DMS 273 treated with DMSO at 0.1 percent for 48 hours (cell line): ENCODE measurements at places on chromosomes 7 and 10.

- DNase-seq: no peak
These were observed 632.9 kb upstream of the LRRTM3 start for GRCh38 chr10:66292922-66293321.

DNA sequence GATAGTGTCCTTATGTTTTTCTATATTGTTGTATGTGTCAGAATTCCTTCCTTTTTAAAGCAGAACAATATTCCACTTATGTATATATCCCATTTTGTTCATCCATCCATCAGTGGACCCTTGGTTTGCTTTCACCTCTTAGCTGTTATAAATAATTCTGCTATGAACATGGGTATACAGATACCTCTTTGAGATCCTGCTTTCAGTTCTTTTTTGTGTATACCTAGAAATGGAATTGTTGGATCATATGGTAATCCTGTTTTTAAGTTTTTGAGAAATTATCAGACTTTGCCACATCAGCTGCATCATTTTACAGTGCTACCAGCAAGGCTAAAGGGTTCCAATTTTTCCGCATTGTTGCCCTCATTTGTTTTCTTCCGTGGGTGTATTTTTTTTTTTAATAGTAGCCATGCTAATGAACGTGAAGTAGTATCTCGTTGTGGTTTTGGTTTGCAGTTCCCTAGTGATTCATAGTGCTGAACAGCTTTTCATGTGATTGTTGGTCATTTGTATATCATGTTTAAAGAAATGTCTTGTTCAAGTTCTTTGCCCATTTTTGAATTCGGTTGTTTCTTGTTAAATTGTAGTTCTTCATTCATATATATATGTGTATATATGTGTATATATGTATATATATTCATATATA is 87.8 kb downstream of the LCOR start:
- no peak for DNase-seq

DNA sequence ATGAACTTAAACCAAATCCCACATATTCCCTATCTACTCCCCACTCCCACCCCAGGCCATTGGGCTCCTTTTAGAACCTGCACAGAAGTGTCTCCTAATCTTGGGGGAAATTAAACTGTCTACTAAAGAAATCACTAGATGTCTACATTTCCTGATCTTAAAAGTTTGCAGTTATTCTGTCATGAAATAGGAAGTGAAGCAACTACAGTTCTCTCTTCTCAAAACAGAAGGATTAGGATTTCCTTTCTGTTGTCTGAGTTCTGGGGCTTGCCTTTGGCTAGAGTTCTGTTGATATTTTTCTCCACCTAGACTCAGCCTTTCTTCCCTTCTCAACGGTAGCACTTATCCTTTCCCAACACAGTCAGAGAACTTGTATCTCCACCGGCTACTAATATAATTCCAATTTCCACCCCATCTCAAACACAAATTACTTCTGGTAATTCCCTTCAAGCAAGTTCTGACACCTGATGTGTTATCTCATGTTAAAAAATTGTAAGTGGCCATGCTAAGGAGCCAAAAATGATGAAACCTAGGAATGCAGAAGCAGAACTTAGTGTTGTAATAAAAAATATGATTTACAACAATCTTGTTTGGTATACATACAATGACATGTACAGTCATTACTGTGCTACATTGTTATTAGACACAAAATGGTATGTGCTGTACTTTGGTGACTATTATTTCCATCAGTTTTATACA is 12.1 kb downstream of the OR9A4 start:
- no peak for DNase-seq

DNA sequence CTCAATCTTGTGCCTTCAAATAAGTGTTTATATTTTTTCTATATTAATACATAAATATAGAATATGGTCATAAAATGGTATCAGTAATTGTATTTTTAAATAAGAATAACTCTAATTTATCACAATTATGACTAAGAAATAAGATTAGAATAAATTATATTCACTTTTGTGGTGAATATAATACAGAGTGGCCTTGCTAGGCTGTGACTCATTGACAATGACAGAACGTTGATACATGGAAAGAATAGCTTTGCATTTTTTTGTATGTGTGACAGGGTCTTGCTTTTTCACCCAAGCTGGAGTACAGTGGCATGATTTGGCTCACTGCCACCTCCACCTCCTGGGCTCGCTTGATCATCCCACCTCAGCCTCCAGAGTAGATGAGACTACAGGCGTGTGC is 47.8 kb upstream of the PCLO start:
- no peak for DNase-seq

DNA sequence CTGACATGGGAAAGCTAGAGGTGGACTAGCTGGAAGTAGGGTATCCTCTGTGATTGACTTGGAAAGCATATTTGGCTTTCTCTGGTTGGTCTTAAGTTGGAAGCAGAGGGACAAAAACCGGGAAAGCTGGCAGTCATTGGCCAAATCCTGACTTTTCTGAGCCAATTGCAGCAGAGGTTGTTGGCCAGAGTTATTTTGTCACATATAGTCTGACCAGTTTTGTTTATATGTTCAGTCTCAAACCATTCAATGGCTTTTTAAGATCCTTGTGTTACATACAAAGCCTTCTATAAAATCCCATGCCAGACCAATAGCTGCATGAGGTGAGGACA is 6.3 kb downstream of the CFAP69 start:
- DNase-seq: no peak

DNA sequence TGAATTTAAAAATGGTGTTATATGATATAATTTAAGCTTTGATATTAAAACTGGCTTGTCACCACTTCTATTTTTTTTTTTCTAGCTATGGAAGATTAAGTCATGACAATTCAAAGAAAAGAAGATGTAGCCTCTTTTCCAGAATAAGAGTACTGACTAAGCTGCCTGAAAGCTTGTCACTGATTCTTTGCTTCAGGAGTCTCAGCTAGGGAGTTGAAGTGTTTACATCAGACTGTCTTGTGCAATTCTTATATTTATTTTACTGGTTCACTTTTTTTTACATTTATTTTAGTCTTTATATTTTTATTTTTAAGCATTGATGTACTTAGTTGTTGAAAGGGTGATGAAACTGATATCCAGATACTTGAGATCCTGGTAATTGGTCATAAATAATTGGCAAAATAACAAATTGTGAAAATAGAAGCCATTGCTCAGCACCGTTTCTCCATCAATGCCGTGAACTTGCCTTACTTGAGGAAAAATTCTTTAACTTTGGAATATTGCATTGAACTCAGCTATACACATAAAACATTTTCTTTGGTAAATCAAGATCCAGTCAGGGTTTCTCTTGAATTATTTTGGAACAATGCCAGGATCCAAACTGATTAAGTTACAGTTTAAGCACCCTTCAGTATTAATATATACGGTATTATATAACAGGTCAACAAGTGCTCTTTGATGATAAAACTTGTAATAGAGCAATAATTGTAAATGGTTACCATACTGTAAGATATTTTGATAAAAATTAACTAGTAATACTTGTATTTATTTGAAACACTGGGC is 156.4 kb downstream of the PHTF2 start:
- DNase-seq: no peak

DNA sequence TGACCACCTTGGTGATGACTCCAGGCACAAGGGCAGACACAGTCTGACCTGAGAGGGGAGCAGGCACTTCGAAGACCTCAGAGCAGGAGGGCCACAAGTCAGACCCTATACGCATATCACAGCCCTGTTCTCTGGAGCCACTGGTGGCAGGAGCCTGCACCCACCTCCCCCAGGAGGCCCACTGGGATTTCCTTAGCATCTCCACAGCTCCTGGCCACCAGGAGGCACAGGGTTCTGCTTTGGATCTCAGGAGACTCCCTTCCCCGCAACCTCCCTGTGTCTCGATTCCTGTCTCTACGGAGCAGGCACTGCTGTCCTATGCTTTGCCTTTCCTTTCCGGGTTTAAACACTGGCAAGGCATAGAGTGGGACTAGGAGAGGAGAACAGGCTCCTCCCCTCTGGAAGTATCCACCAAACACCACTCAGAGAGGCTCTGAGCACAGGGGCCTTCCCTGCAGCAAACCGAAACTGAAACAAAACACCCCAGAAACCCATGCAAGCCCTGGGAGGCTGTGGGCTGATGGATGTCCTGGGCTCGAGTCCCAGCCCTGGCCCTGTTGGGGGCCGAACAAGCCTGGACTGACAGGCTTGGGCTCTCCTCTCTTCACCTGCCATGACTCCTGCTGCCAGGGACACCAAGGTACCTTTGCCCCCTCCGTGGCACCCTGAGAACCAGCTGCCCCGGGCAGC is 166.3 kb downstream of the NEURL1 start:
- DNase-seq: no peak

- DNase-seq: no peak
These were observed 201.9 kb downstream of the FAM107B start for GRCh38 chr10:14572811-14573210.

DNA sequence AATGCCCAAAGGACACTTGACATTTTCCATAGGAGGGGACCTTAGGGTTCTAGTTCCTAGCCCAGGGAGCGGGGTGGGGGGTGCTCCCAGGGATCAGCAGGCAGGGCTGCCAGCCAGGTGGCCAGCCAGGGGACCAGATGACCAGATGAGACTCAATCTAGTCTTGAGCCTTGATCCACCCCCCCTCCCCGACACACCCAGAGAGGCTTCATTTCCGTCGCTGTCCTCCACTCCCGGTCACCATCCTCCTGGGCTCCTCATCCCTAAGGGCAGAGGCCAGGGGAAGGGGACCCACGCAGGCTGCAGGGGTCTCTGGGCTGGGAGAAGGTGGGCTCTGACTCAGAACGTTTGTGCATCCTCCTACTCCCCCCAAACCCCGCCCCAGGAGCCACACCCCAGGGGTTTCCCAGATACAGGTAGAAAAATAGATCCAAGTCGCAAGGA is 1.0 kb downstream of the STX1A start:
- DNase-seq: no peak

DNA sequence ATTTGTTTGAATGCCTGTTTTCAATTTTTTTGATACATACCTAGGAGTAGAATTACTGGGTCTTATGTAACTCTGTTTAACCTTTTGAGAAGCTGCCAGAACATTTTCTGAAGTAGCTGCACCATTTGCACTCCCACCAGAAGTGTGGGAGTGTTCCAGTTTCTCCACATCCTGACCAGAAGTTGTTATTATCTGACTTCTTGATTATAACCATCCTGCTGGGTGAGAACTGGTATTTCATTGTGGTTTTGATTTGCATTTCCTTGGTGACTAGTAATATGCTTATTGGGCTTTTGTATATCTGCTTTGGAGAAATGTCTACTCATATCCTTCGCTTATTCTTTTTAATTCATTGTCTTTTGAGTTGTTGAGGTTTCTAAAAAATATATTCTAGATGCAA is 117.2 kb upstream of the GLCCI1 start:
- no peak for DNase-seq

DNA sequence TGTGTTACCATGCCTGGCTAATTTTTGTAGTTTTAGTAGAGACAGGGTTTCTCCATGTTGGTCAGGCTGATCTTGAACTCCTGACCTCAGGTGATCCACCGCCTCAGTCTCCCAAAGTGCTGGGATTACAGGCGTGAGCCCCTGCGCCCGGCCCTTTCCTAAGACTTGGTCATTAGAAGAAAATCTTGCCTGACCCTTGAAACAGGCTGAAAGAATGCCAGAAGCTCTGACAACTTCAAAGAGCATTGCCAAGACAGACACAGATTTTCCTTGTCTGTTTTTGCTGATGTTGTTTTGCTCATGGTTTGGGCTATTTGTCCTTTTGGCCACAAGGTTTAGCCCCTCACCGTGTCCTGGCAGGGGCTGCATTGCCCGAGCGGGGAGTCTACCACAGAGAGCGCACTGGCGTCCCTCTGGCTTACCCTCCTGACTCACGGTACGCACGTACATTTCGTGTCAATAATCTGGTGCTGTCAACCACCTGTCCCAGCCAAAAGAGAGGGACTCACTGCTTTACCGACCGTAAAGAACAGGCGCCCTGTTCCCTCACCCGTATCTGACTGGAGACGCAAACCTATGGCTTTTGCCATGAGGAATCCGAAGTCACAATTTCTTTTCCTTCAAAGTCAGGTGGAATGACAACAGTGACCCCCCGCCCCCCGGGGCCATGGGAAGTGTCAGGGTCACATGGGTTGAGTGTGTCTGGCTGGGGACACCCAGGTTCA is 10.1 kb upstream of the INPP5A start:
- no peak for DNase-seq

DNA sequence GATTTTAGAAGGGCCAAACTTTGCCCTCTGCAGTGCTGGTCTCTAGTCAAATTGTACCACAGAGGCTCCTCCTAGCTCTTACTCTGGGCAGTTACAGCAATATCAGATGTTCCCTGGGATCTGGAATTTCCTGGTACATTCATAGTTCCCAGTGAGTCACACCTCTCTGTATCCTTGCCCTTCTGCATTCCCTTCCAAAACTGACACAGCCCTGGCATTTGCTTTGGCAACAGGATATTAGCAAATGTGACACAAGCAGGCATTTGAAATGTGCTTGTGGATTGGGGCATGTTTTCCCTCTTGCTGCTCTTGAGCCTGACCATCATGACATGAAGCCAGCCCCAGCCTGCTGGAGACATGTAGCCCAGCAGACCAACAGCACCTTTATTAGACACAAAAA is 284.7 kb upstream of the AKR1E2 start:
- no peak for DNase-seq

DNA sequence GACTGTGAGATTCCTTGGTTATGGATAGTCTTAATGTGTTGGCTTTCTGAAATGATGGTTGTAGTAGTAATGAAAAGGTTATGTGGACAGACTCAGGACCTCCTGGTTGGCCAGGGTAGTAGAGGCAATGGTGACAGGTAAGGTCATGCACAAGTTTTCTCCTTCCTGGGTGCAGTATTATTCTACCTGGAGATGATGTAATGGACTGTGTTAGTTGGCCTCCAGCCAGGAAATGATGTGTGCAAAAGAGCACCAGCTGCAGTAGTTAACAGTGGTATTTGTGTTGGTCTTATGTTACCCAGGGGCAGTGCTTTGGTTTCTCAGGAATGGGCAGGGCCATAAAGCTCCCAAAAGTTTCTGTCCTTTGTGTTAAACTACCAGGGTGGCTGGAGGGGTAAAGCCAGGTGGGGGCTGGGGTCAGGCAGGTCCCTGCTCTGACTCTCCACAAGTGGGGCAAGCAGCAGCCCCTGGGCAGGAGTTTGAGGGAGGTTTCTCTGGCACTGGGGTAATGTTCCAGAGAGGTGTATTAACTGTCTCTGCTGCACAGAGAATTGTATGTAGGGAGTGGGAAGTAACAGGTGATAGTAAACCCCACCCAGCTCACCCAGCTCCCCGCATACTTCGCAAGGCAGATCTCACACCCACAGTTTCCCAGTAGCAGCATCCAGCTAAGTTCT is 36.3 kb downstream of the GPR22 start:
- peak; percentile 42 for DNase-seq
